CD4-positive, alpha-beta T cell treated with Interleukin-1 beta for 1 hour (primary cell): ENCODE measurements at places on chromosomes 5 and 9.

DNA sequence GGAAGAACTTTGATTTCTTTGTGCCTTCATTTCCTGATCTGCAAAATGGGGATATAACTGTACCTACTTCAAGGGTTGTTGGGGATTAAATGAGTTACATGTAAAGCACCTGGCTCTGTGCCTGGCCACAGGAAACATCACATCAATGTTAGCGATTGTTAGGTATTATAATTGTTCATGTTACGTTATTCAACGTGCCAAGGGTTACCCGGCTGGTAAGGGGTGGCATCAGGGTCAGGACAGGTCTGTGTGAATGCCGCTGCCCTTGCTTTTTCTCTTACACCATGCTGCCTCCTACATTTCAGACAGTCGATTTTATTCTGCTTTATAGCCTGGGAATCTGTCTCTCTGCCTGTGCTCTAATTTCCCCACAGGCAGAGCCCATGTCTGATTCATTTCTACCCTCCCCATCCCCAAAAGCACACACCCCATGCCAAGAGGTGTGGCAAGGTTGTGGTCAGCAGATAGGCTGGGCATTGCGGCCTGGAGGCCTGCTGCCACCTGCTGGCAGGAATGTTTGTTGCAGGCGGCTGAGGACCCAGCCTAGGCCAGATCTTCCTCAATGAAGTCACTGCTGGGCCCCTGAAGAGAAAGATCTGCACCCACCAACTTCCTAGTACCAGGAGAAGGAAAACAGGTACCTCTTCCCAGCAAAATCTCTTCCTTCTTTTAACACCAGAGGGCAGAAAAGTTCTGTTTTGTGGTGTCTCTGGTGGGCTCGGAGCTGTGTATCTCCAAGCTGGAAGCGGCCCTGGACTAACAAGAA lies 5.3 kb downstream of the ANKS6 start:
- peak; percentile 65 for DNase-seq

DNA sequence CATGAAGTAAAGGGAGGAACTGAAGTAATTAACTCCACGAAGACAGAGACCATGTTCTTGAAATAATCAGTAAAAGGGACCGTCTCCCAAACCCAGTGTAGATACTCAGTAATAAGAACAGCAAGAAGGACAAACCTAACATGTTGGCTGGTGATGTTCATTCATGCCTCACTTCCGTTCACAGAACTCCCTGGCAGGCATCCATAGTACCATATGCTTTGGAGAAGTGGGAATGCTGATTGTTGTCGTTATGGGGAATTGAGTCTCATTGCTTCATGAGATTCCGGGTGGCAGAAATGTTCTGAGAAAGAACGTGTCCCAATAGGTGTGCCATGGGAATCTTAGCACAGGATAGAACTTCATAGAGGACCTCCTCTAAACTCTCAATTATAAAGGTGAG lies 452.3 kb downstream of the ZSWIM6 start:
- no peak for DNase-seq

GRCh38 chr5:133962131-133962530 lies 6.3 kb downstream of the C5orf15 start:
- no peak for DNase-seq

- no peak for DNase-seq
Observed at GRCh38 chr5:93756372-93756771, 15.0 kb upstream of the POU5F2 start.

DNA sequence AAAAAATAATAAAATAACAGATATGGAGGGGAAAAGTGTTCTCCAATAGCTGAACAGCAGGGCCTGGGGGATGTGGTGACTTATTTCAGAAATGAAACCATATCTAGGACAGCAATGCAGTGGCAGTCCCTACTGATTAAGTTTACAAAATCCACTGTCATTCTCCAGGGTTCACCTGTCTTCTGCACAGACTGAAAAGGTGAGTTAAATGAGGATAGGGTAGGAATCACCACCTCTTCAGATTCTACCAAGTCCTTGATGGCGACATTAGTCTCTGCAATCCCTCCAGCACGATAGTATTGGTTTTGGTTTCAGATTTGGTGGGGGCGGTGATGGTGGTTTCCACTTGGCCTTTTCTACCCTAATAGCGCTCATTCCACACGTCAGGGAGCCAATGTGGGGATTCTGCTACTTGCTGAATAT lies 32.3 kb upstream of the NPM1 start:
- peak; percentile 35 for DNase-seq

DNA sequence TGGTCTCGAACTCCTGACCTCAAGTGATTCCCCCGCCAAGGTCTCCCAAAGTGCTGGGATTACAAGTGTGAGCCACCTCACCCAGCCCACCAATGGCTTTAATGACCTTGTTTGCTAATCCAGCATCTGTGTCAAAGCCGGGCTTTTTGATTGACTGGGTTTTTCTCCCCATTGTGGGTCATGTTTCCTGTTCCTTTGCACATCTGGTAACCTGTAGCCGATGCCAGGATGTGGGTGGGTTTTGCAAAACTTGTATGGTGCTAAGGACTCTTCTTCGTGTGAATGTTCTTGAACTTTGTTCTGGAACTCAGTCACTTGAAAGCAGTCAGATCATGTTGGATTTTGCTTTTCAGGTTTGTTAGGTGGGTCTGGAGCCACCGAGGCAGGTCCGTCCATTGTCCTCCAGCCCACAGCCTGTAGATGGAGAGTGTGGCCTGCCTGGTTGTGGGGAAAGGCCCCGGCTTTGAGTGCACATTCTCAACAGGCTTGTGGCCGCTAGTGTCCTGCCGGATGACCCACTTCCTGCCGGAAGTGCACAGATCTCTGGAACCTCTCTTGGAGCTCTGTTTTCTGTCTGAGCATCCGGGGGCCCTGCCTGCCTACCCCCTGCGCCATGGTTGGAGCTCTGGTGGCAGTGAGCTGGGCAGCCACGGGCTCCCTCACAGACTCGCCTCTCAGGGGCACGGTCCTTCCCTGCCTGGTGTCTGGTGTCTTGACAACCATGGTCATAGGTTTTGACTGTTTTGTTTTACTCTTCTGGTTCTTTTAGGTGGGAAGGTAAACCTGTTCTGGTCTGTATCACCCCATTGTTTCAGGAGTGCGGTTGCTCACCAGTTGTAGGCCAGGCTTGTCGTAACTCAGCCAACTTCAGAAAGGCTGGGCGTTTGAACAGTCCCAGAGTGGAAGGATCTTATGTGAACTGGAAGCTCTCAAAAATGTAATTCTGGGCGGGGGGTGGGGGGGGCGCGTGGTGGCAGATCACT lies 69.6 kb upstream of the CACNA1B start:
- no peak for DNase-seq

DNA sequence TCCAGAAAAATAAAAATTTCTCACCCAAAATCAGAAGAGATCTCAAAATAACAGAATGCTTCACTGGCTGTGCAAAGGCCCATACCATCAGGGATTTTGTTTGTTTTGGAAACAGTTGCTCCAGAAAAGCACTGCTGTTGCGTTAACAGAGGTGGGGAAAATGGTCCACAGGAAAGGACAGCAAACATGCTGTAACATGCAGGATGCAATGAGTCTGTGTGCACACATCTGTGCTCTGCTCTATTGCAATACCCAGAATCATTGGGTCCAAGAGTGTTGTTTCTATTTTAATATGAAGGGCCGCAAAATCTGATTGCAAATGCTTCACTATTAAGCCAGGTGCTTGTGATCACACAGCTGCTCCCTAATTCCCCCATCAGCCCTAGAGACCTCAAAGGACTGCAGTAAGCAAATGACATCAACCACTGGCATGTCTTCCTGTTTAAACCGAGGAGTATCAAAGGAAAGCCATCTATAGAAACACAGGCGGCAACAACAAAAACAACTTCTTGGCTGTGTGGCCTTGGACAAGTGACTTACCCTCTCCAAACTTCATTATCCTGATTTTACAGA lies 141.0 kb downstream of the DCP2 start:
- no peak for DNase-seq

DNA sequence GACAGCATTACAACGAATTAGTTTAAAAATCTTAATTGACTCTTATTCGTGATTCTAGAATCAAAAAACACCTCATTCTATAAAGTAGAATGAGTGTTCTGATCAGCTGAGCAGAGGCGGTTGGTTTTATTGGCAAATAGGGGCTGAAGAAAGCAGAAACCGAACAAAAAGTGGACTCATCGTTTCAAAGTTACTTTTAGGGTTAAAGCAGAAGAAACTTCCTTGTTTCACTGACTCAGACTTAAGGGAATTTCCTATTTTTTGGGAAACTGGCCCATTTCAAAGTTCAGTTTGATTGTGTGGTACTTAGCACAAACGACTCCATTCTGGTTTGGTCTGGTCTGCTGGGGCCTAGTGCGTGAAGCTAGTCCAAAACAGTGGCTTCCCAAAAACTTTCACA lies 862 bp upstream of the NDUFB6 start:
- no peak for DNase-seq

GRCh38 chr5:131786036-131786435 lies 10.8 kb downstream of the FNIP1 start:
- no peak for DNase-seq
